ENCODE measurements at places on chromosomes 5 and 9.

DNA sequence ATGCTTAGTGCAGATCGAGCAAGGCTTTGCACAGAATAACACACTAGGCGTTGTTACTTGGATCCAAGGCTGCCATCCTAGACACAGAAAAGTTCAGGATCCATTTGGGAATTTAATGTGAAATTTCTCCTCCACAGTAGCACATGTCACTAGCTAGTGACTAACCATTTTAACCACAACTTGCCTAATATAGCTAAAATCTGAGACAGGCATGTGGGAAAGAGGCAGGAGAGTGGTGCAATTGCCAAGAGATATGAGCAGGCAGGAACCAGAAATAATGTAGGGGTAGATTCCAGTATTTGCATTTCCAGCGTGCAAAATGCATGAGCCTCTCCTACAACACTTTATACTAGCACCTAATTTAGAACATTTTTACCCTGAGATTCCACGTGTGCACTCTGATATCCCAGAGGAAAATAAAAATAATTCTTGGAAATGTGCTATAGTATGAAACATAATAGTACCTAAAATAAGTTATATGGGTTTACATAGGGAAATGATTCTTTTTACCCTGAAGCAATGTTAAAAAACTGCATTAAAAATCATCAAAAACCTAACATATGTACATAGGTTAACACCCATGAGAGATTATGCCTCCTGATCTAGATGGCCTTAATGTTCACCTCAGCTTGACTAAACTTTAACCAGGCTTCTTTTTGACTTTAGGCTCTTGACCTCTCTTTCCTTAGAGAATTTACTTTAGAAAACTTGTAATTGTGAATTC, 1230.6 kb upstream of the NUDT12 start:
- DNase-seq = no peak

- no peak for DNase-seq
Observed at GRCh38 chr5:76497065-76497460, 94.0 kb downstream of the IQGAP2 start.

DNA sequence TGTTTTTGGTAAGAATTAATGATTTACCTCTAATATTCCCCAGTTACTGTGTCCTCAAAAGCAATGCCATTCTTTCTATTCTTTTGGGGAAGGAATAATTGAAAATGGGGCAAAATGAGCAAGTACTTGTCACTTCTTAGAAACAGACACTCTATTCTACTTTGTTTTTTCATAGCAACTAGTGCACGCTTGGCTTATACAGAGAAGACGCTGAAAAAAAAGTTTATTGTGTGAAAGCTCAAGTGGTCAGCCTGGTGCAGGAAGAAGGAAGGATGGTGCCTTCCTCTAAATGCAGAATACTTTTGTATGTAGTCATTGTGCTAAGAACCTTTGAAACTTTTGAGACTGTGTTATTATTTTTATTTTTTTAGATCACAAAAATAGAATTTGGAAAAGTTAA, 29.6 kb downstream of the ANKDD1B start:
- no peak for DNase-seq

DNA sequence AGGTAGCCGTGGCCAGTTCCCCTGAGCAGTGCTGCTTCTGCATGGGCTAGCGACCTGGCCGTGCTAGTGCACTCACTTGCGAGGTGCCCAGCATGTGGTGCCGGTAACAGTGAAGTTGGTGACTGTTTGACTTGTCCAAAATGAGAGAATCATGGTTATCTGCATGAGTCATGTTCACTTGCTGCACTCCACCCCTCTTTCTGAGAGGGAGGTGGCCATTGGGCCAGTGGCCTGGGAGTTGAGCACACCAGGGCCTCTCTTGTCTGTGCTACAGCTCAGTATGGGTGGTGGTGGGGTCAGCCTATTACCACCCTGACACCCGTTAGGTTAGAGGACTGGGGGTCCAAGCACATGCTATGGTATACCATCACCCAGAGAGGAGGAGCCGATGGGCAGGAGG, 55.4 kb upstream of the GARNL3 start:
- DNase-seq = no peak
